Hindlimb muscle (tissue), 1 donor: ENCODE measurements at places on chromosomes 13 and 19.

- DNase-seq, result no peak
Observed at GRCh38 chr13:112245989-112246388, 130.2 kb upstream of the SPACA7 start.

GRCh38 chr13:46172531-46172991 is 9.4 kb downstream of the LCP1 start:
- no peak for DNase-seq

GRCh38 chr19:29448046-29448445 is 77.7 kb upstream of the VSTM2B start:
- no peak for DNase-seq

DNA sequence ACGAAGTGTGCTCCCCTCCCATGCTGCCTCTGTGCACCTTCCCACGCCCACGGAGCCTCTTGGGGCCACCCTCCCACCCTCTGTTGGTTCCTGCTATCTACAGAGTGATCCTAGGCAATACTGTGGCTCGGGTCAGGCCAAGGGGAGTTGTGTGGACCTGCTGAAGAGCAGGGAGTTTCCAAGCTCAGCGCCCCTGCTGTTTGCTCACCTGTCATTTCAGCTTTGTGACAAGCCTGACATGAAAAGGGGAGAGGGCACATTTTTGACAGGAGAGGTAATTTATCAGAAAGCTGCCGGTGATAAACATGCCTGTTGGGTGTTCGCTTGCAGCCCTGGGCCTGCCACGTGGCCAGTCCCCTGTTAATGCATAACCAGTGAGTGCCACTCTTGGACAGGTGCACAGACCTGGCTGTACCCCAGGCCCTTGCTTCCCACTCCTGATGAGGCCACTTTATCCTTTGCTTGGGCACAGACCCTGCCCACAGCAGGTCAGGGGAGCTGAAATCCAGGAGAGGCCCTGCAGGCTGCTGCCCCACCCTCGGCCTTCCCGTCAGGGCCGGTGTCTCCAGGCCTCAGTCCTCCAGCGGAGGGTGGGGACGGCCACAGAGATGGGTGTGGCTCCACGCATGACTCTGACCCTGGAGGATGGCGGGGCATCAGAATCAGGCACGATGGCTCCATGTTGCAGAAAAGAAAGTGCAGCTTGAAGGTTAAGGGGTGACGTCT is 201.5 kb upstream of the GPR12 start:
- DNase-seq, result no peak

GRCh38 chr13:49368688-49369087 is 75.2 kb downstream of the CAB39L start:
- DNase-seq, result no peak

GRCh38 chr13:33292712-33293111 is 7.2 kb upstream of the STARD13 start:
- no peak for DNase-seq

GRCh38 chr13:98295371-98295770 is 118.3 kb upstream of the RNF113B start:
- DNase-seq, result no peak

- DNase-seq, result no peak
Observed at GRCh38 chr19:5955636-5955935, 22.4 kb downstream of the RANBP3 start.

DNA sequence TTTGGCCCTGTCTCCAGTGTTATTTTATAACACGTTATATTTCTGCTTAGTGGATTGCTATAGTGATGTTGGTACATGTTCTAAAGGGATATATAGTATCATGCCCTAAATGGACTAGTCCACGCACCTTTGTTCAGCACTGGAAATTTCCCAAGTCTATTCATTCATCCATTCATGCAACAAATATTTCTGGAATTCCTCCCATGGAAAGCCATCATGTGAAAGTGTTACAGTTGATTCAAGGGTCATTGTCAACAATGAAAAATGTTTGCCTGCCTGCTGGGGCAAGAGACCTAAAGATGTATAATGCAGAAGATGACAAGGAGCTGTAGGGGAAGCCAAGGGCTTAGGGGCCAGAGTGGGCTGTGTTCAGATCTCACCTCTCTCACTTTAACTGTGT is 10.8 kb upstream of the HSPH1 start:
- no peak for DNase-seq

- DNase-seq, result no peak
Observed at GRCh38 chr19:2064788-2065524, 13.9 kb upstream of the MKNK2 start.

DNA sequence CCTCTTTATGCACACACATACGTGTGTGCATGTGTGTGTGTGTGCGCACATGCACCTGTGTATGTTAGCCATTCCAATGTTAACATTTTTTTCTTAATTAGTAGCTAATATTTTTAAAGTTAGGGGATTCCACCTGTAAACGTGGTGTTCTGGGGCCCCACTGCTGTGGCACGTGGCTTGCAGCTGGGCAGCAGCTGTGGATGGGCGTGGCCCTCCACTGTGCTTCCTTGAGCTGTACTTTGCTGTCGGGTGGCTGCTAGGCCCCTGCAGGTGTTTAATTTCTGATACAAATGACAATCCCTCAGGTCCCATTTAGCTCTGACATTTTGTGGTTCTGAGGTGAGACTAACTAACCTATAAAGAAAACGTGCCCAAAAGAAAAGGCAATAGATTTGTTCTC is 58.9 kb upstream of the GJB6 start:
- DNase-seq, result no peak

DNA sequence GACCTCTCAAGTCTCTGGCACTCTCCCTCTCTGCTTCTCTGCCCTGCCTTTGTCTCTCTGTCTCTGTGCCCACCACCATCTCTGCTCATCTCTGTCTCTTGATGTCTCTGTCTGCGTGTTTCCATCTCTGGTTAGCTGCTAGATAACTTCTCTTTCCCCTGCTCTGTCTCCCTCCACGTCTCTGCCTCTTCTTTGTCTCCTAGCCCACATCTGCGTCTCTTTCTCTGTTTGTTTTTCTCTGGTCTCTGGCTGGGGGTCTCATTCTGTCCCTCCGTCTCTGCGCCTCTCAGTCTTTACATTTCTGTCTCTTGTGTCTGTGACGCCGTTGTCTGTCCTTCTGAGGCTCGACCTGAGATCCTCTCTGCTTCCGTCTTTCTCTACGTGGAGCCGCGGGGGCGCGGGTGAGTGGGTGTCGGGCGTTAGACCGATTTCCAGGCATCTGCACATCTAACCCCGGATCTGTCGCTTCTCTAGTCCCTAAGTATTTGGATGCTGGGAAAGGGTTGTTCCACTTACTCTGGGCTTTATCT is 386 bp downstream of the GIPR start:
- no peak for DNase-seq

GRCh38 chr19:39430675-39431593 is 4.8 kb downstream of the RPS16 start:
- DNase-seq, result no peak

GRCh38 chr19:47408156-47408938 is 11.0 kb downstream of the MEIS3 start:
- no peak for DNase-seq

GRCh38 chr13:25447396-25447795 is 75.6 kb downstream of the ATP8A2 start:
- no peak for DNase-seq

DNA sequence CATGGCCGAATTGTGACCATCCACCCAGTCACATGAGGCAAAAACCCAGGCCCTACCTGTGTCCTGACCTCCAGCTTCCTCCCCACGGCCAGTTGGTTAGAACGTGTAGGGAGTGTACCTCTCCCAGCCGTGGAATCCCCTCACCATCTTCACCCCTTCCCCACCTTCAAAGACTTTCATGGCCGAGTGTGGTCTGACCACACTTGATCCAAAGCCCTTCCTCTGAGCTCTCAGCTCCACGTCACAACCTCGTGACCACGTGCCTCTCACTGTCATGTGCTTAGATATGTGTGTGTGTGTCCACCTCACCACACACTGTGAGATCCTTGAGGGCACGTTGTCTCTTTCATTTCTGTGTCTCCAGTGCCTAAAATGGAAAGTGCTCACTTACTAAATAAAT is 48.6 kb upstream of the UBE2L5 start:
- no peak for DNase-seq

DNA sequence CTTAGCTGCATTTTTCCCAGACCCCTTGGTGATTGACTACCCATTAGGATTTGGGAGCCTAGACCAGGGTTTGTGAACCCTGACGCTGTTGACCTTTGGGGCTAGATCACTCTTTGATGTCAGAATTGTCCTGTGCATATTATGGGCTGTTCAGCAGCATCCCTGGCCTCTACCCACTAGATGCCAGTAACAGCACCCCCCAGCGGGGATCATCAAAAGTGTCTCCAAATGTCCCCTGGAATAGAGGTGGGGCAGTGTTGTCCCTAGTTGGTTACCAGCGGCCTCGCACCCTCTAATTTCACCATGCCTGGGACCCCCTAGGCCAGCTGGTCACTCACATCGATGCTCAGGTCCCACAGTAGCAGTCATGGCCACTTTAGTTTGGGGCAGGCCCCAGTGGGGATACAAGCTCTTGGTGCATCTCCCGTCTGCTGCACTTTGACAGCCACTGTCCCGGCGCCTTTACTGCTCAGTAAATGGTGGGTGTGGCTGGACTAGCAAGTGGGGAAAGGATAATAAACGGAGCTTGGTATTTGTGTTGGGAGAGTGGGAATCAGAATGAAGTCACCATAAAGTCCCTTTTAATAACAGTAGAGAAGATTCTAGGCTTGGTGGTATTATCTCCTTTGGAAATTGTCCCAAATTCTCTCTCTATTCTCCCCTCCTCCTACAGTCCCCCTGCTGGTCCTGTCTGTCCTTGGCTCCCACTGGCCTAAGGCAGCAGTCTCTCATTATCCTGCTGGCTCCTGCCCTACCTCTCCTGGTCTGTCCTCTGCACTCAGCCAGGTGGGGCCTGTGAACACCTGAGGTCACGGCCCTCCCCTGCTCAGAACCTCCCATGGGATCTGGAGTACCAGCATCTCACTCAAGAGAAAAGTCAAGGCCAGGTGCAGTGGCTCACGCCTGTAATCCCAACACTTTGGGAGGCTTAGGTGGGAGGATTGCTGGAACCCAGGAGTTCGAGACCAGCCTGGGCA is 80.6 kb downstream of the SIPA1L3 start:
- no peak for DNase-seq

DNA sequence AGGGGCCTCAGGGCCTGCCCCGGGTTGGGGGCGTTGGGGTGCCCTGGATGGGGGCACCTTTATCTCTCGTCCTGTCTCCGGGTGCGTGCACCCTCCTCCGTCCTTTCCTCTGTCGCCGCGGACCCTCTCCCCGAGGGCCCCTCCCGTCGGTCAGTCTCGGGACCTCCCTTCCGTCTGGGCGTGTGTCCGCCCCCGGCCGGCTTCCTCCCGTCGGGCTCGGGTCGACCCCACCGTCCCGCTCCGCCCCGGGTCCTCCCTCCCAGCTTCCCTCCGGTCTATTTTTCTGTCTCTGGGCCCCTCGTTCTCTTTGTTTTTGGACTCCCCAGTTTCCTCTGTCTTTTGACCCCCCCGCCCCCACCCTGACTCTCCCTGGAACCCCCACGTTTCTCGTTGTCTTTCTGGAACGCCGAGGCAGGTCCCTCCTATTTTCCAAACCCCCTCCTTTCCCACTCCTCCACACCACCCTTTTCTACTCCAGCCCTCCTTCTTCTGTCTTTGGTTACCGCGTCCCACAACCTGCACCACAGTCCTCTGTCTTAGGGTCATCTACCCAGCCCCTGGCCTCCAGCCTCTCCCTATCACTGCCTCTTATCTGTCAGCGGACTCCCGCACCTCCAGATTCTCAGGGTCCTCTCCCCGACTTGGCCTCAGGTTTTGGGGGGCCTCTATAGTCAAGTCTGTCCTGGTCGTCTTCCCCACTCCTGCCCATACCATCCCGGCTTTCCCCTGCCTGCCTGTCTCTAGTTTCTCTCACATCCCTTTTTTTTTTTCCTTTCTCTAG is 757 bp downstream of the EGLN2 start:
- DNase-seq, result peak; percentile 68

- no peak for DNase-seq
Observed at GRCh38 chr19:47371261-47371660, 22.1 kb downstream of the DHX34 start.

DNA sequence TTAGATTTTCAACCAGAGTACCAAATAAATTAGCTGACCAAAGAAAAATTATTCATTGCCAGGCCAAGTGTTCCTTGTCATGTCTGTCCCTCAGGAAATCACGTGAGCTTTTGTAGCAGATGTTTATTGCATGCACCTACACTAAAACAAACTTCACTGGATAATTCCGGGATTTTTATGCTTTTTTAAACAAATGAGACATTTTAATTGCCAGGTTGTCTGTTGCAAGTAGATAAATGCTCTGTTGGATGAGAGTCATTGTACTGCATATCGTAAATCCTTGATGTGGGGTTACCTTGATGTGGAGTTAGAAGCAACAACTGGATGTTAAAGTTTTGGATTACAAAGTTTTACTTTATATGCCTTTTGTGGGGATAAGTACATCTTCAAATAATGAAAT is 1187.7 kb upstream of the PCDH9 start:
- no peak for DNase-seq

DNA sequence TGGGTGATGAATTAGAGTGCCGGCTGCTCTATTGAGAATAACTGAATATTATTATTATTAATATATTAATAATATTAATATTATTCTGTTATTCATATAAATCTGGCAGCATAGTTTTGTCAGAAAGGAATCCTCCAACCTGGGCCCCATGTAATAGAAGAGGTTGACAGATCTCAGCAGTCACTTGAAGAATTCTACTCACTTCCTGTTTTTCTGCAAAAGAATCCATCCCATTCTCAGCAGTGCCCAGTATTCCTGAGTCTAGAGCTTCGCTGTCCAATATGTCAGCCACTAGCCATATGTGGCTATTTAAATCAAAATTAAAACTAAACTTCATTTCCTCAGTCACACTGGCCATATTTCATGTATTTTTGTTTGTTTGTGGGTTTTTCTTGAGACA is 72.4 kb upstream of the USPL1 start:
- no peak for DNase-seq

GRCh38 chr13:94664889-94665288 is 47.5 kb downstream of the SOX21 start:
- no peak for DNase-seq

DNA sequence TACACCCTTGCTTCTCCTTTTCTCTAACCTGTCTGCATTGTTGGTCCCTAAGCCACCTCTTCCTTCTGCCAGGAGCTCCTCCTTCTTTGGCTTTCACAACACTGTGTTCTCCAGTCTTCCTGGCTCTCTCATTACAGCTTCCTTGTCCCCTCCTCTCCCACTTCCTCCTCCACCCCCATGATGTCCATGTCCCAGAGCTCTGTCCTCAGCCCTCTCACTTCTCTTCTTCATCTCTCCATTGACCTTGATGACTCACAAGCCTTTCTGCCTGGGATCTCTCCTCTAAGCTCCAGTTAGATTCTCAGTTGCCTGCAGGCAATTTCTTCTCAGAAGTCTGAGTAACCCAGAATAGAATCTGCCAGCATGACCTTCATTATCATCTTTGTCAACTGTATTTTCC is 100.3 kb upstream of the WASF3 start:
- DNase-seq, result no peak
